Endothelial cell of umbilical vein (primary cell): ENCODE measurements at places on chromosomes 5 and 9. TPM values are rescaled to one million over a fixed set of nuclear protein-coding genes. Genes with fewer than 3 reads are reported as not detected.

DNA sequence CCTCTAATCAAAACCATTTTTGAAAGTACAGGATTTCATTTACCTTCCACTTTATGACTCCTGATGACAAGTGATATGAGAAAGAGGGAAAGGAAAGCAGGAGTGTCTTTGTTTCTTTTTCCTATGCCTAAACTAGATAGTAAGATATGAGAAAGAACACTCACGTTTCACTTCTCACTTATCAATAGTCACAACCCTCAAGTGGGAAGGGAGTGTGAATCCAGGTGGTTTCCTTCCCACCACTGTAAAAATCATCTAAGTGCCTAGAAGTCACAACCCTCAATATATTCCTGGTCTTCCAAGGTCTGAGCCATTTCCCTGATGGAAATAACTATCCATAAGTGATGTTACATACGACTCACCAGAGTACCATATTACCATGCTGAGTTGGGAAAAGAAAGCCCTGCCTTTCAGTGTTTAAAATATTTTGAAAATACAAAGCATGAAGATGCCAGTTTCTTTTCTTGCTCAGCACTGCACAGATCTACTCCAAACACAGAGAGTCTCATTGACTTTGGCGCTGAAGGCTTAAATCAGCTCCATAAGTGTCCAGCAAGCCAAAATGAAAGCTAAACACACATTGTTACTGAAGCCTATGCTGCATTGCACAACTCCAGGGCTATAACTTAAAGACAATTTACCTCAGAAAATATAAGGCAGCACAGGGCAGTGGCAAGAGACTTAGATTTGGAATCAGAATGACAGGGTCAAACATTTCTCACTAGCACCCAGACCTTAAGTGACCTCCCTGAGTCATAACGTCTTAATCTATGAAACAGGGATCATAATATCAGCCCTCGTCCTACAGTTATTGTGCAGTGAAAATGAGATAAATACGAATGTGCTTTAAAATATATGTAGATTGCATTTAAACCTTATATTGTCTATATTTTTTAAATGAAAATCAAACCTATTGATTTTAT is 301.2 kb downstream of the KIAA0825 start:
- DNase-seq = no peak

GRCh38 chr5:2658447-2658846 is 93.0 kb downstream of the IRX2 start:
- no peak for DNase-seq

DNA sequence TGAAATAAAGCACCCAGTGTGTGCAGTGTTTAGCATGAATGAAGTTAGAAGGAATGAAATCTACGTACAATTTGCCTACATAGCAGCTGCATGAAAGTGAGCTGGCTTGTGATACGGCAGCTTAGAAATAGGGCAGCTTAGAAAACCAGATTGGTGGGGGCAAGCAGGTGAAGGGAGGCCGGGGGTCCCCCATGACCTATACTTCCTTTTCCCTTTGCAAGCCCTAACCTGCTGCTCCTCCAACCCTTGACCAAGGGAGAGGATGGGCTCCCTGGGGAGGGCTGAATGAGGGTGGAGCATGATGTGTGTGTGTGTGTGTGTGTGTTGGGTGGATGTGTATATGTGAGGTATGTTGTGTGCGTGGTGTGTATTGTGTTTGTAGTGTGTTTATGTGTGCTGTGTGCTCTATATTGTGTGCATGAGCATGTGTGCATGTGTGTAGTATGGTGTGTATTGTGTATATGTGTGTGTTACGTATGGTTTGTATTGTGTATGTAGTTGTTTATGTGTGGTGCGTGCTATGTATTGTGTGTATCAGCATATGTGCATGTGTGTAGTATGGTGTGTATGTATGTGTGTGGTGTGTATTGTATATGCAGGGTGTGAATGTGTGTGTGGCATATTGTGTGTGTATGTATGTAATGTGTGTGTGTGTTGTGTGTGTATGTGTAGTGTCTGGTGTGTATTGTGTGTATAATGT is 72.1 kb downstream of the TENT4A start:
- no peak for DNase-seq

DNA sequence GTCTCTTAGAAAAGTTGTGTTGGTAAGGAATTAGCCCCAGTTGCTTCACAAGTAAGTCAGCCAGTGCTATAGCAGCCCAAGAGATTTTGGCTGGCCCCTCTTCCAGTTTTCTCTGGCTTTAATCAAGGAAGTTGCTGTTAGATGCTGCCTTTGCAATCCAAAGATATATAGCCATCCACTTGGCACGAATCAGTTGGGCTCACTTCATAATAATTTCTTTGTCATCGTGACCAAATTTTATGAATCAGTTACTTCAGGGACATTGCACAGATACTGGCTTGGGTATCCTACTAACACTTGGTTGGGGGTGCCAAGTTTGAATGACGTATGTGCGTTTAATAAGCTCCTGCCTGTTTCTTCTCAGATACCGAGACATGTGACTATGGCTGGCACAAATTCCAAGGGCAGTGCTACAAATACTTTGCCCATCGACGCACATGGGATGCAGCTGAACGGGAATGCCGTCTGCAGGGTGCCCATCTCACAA is 81.5 kb downstream of the VCAN start:
- no peak for DNase-seq

The GRIA1 gene
- total RNA-seq = not detected in 2 replicates

The CD180 gene
- not detected in 2 replicates for total RNA-seq
